Activated CD4-positive, alpha-beta T cell treated with anti-CD3 and anti-CD28 coated beads, Interleukin-2, amount 10 ng/mL, durations not matched to agents 7 days and 5 days (primary cell): ENCODE measurements at places on chromosomes 1 and 21. TPM values are rescaled to one million over a fixed set of nuclear protein-coding genes. Genes with fewer than 3 reads are reported as not detected.

- DNase-seq: no peak
These were observed 4.6 kb downstream of the CD244 start for GRCh38 chr1:160858097-160858496.

- DNase-seq: no peak
These were observed 58.4 kb upstream of the KAZN start for GRCh38 chr1:14539953-14540563.

DNA sequence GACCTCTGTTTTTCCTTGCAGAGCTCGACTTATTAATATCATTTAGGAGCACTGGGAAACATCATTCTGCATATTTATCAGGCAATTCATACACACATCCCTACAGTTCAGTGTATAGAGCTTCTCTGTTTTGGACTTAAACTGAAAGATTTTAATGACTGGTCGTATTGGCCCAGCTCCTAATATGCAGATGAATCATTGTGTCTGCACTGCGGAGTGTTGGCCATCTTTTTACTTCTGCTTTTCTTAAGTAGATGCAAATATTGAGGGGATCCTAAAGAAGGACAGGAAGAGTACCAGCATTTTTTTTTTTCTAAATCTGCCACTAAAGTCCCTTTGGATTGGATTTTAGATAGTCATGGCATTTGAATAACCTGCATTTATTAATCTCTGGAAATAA, 154.8 kb downstream of the BACH1 start:
- no peak for DNase-seq

- no peak for DNase-seq
These were observed 35.3 kb downstream of the FNBP1L start for GRCh38 chr1:93483200-93483599.

GRCh38 chr1:38505944-38506343, 353.6 kb downstream of the RRAGC start:
- DNase-seq: no peak

DNA sequence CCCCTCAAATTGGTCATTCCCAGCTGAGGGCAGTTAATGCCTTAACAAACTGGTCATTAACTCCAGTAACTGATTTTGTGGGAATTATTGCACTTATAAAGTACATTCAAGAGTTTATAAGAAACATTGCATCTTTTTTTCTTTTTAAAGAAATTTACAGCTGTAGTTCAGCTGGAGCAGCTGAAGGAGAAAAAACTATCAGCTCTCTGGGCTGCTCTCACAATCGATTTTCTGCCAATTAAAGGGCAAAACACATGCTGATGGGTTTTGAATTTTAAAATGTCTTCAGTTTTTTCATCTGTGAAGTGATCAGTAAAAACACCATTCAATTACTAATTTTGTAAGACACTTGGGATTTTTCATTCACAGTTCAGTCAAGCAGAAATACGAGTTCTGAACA, 74.7 kb downstream of the KIFAP3 start:
- no peak for DNase-seq

DNA sequence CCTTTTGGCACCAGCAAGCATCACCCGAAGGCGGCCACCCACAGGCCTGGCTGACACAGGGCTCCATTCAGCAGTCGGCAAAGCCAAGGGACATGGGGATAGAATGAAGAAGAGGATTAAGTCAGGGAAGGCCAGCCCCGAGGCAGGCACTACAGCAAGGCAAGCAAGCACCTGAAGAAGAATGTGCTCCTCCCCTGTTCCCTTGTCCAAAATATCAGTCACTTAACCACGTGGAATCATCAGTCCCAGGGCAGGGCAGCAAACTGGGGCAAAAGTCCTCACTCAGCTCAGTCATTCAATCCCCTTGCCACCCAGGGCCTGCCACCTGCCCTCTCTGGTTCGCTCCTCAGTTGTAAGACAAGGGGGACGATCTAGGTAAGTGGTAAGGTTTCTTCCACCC, 9.3 kb downstream of the KANK4 start:
- DNase-seq: no peak

The TNNI3K gene
- 0.40 TPM for total RNA-seq

The OR2L13 gene
- not detected for total RNA-seq

The CD101 gene
- 3.4 TPM for total RNA-seq

The APOBEC4 gene
- not detected for total RNA-seq

The TTC22 gene
- 9.9 TPM for total RNA-seq

The RAB25 gene
- not detected for total RNA-seq

The CSRP1 gene
- 82.4 TPM for total RNA-seq
